ENCODE measurements at places on chromosomes 3 and 15.

- DNase-seq, result no peak
Observed at GRCh38 chr3:160226026-160226907, 1.0 kb downstream of the C3orf80 start.

DNA sequence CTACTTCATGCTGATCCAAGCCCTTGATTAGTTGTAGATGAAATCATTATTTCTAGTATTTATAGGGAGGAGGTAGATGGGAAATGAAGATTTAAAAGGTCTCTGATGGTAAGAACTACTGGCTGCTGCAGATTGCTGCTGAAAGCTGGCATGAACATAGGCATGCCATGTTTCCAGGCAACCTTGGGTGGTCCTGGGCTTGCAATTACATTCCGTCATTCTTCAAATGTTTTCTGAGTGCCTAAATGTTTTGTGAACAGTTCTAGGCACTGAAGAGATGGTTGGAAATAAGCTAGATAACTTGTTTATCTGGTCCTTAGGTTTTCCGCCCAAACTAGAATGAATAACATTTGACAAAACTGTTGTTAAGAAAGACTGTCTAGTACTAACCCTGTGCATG is 95.8 kb downstream of the KCNAB1 start:
- no peak for DNase-seq

DNA sequence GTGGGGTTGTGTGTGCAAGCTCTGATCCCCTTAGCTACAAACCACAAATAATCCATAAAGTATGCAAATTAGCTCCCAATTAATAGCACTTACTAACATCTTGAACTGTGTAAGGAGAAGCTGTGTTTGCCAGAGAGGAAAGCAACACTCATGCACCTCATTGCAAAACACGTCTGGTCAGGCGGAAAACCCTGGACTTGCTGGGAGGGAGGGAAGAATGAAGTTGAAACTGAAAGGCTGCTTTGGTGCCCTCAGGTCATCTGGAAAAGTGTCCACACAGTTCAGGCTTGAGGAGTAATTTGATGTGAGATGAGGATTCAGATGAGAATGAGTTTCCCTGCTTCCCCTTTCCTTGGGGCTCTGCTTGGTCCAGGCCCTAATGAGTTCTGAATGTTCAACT is 185.5 kb upstream of the ANKRD28 start:
- no peak for DNase-seq

- DNase-seq, result no peak
Observed at GRCh38 chr3:108380128-108380795, 83.9 kb downstream of the HHLA2 start.

DNA sequence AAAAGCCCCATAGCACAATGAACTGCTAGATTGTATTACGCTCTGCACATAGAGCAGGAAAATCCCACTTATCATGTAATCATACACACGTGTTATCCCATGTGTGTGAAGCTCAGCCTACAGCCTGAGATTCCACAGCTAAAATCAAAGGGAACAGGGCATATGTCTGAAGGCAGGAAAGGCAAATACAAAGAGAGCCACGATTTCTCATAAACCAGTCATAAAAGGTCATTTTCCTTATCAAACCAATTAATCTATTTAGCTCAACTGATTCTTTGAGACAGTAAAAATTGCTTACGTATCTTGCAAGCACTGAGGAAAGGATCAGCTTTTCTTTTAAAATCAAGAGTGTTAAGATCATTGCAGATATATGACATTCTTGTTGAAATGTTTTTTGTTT is 199.5 kb upstream of the TBL1XR1 start:
- no peak for DNase-seq

DNA sequence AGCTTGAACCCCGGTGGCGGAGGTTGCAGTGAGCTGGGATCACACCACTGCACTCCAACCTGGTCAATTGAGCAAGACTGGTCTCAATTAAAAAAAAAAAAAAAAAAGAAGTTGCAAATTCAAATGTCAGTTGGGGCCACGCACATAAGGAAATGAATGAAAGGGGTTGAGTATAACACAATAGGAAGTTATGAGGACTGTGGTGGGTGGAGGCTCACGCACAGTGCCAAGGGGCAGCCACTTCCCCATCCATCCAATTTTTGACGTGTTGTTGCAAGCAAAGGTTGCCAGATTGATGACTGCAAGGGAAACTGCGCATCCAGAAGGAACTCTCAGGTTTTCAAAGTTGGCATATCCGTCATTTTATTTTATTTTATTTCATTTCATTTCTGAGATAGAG is 532.2 kb downstream of the NTRK3 start:
- no peak for DNase-seq

- DNase-seq, result peak; percentile 58
Observed at GRCh38 chr3:165195640-165196576, at the start of gene SLITRK3. Gene SLITRK3, minus strand, starts transcription at chr3:165196384. Its CDS starts 5,554 bp downstream, at chr3:165190830.

- no peak for DNase-seq
Observed at GRCh38 chr3:43214616-43215015, 71.7 kb upstream of the SNRK start.

GRCh38 chr3:138687236-138687635 is 78.7 kb downstream of the FAIM start:
- no peak for DNase-seq

DNA sequence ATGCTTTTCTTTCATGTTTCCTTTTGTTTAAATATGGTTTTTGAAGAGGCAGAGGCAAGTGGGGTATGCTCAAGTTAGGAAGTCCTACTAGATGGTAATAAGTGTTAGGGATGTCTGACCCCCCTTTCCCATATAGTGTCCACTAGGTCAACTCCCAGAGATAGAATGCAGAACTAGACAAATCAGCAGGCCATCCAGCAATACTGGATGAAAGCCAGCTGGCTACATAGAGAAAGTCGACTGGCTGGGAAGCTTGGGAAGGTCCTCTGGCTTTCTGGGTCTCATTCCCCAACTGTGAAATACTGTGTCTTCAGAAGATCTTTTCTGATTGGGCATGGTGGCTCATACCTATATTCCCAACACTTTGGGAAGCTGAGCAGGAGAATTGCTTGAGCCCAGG is 113.8 kb downstream of the SNRK start:
- no peak for DNase-seq

GRCh38 chr3:186520957-186521842 is 23.0 kb downstream of the CRYGS start:
- no peak for DNase-seq

- DNase-seq, result no peak
Observed at GRCh38 chr3:71087143-71088018, 496.1 kb downstream of the FOXP1 start.

- DNase-seq, result peak; percentile 91
Observed at GRCh38 chr3:73365756-73366397, 258.9 kb downstream of the PDZRN3 start.

DNA sequence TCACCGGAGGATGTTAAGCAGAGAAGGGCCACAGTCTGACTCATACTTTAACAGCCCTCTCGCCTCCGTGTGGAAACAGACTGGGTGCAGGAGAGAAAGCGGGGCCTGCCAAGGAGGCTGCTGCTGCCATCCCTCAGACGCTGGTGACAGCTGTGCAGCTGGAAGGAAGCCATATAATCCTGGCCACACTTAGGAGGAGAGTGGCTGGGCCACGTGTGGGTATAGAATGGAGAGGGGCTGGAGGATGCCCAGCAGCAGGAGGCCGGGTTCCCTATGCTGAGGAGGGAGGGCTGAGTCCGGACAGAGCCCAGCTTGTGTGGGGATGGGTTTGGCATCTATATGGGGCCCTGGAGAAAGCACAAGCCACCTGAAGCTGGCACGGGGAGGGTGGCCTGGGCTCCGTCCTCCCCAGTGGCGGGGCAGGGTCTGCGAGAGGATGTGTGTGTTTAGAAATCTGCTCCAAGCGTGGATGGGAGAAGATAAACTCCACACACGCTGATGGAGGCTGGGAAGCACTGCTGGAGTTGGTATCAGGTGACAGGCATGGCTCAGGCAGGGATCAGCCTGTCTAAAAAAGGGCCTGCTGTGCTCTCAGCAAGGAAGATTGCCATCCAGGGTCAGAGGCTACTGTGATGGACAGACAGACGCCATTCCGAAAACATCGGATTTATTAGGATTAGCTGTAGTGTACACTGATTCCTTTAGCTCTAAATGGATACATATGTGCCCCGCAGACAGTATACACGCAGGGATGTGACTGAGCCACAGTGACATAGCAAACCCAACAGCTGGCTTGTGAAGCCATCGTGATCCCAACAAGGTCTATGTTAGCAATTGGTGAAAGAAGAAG is 15.9 kb downstream of the ABTB1 start:
- peak; percentile 51 for DNase-seq

DNA sequence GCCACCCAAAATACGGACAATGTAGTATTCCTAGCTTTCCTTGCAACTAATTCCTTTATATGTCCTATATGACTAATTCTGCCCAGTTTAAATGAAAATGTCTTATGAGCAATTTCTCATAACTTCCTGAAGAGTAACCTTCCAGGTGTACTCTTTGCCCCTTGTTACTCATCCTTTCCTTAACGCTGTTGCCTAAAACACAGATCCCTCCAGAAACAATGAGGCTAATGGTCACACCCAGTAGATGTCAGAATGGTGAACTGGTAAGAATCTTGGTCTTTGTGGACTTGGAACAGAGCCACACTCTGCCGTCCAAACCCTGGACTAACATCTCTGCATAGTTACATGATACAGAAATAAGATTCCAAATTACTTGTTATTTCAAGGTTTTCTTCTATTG is 497.9 kb downstream of the IGSF11 start:
- DNase-seq, result no peak

DNA sequence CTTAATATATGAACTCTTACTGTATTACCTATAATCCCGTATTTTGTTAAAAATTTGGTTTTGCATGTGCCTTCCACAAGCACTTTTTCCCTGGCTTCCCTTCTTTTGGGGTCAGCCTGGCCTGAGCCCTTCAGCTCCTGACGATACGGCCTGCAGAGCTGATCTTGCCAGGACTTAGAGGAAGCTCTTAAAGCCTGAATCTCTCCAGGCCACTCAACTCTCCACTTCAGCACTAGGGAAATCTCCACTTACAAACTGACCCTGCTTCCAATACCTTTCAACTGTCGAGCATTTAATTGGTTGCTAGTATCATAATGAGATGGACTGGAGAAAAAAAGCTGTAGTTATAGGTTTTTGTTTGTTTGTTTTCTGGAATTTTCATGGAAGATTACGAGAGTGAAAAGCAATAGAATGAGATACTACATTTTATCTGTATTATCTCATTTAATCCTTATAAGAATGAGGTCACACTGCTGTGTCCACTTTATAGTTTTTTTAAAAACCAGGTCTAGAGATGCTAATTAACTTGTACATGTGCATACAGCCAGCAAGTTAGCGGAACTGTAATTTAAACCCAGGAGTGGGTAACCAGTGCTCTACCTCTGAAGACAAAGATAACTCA is 54.8 kb downstream of the ZBTB38 start:
- no peak for DNase-seq

GRCh38 chr15:90037961-90038631 is 37.0 kb downstream of the ZNF710 start:
- peak; percentile 36 for DNase-seq

DNA sequence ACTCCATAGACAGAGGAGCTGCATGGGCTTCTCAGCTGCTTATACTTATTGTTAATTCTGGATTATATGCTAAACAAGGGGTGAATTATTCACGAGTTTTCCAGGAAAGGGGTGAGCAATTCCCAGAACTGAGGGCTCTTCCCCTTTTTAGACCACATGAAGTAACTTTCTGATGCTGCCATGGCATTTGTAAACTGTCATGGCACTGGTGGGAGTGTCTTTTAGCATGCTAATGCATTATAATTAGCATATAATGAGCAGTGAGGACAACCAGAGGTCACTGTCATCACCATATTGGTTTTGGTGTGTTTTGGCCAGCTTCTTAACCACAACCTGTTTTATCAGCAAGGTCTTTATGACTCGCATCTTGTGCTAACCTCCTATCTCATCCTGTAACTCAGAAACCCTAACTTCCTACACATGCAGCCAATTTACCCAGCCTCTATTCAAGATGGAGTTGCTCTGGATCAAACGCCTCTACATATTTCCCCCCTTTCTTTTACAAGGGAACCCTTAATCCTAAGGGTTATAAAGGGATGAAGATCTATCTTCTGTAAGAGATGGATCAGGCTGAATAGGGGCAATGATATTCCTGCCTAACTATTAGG is 12.1 kb upstream of the DMXL2 start:
- DNase-seq, result no peak

GRCh38 chr3:61414456-61414855 is 146.9 kb upstream of the PTPRG start:
- no peak for DNase-seq

DNA sequence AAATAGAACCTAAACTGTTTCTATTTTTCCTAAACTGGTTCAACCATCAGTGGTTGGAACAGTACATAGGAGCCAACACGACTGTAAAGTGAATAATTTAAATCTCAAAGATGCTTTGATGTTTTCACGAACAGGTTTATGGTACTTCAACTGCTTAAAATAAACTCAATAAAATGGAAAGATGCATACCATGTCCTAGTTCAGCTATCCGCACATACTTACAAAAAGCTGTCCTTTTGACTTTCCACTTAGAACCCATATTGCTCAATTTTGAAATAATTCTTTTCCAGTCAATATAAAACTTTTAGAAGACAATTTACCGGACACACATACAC is 902 bp downstream of the CMTM6 start:
- no peak for DNase-seq

GRCh38 chr3:177141899-177142646 is 55.2 kb downstream of the TBL1XR1 start:
- no peak for DNase-seq

DNA sequence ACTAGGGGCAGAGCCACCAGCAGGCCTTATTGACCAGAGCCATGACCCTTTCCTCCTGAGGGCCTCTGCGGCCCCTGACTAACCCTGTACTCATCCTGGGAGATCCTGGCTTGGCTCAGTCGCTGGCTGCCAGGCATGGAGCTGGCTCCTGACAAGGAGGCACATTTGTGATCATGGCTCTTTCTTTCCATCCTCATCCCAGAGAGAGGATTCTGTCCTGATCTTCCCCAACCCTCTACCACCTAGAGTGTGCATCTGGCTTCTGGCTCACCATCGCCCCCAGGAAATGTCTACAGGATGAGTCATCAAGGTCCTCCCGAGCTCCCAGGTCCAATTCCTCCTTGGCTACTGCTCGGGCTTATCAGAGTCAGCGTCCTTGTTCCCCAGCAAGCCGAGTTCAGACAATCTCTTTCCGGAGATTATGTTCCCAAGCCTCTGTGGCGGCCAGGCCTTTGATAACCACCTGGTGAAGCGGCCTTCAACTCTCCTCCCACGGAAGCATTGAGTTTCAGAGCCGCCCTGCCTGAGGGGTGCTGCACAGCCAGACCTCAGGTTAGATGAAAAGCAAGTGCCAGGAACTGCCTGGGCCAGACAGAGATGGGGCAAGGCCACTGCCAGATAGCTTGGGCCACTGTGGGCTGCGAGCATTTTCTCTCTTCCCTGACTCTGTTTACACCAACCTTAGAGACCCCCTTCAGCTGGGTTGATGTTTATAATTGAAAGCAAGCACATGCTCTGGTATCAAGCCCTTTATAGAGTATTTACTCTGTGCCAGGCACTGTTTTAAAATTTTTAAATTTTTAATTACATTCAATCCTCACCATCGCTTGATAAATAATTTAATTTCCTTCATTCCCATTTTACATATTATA is 44.3 kb upstream of the MRPS22 start:
- no peak for DNase-seq
